Activated T-helper 1 cell treated with Interleukin-2 at 50 U/mL for 16 hours (primary cell): ENCODE measurements at places on chromosomes 16 and 17.

- no peak for DNase-seq
Observed at GRCh38 chr16:67917140-67917851, 14.4 kb downstream of the CTRL start.

- DNase-seq: no peak
Observed at GRCh38 chr16:13708347-13709120, 211.4 kb upstream of the ERCC4 start.

DNA sequence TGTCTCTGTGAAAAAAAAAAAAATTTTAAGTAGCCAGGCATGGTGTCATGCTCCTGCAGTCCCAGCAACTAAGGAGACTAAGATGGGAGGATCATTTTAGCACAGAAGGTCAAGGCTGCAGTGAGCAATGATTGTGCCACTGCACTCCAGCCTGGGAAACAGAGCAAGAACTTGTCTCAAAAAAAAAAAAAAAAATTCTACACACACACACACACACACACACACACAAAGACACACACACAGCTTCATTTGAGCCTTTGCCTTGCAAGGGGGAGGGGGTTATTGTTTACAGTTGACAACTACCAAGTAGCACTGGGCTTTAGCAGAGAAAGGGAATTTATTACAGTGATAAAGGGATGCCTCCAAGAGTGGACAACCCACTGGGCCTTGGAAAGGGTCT is 4.9 kb upstream of the POLR3E start:
- DNase-seq: no peak

- peak; percentile 72 for DNase-seq
Observed at GRCh38 chr16:27179500-27180072, 23.7 kb upstream of the KDM8 start.

DNA sequence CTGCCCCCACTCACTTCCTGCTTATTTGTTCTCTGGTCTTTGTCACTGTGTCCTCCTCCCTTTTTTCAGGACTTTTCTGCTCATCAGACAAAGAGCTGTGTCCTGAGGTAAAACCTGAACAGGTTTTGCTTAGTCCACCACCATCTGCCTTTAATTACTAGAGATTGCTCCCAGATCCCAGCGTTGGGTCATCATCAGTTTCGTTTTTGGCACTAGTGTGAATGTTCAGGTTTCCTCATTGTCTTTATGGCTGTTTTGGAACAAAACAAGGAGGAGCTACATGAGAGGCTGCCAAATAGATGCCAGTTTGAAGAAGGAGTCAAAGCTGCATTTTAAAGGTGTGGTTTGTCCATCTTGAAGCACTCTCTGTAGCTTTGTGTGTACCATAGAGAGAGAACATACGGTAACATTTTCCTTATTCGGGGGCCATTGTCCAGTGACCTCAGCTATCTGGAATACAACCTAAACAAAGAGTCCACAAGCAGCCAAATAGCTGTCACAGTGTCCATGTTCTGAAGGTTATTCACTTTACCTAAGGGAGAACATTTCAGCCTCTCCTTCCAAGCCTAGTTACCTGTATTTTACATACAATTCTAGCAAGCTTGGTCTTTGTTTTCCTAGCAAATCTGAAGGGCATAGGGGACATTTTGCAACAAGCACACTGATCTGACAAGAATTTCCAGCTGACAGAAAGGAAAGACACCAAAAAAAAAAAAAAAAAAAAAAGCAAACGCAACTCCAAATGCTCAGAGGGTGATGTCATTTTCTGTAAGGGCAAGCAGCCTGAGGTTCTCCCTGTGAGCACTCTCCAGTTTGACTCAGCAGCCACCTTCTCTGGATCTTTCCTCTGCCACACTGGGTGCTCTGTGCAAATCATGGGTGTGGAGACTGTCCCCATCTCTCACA is 196.1 kb downstream of the NTN1 start:
- no peak for DNase-seq

DNA sequence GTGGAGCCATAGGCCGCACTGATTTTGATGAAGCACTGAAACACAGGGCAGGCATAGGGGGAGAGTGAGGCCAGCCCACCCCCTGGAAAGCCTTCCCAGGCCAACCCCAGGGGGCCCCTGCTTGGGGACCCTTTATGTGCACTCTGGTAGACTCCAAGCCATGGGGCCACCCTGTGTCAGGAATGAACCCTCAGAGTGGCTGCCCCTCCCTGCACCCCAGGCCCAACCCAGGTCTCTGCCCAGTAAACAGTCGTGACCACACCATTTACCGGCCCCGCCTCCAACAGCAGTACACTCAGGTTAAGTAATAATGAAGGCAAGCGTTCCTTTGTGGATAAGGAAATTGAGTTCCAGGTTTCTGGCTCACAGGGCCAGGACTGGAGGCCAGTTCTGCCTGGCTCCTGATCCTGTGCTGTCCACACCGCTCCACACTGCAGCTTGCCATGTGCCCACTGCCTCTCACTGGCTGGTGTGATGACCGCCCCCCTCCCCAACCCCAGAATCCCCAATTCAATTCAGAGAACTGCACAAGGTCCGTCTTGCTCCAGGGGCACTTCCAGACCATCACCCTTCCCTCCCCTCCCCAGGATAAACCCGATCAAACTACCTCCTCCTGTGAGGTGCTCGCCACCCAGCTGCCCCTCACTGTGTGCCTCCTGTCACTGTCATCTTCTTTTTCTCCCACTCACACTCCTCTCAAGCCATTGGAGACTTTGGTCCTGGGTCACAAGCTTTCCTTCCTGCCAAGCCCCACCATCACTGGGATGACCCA is 13.6 kb downstream of the PIMREG start:
- no peak for DNase-seq

- no peak for DNase-seq
Observed at GRCh38 chr17:76586741-76587487, 1.3 kb upstream of the ST6GALNAC2 start.

GRCh38 chr17:48529683-48530009 is 1.2 kb downstream of the HOXB1 start:
- DNase-seq: no peak

- peak; percentile 52 for DNase-seq
Observed at GRCh38 chr17:75827308-75828075, 16.7 kb downstream of the UNC13D start.

DNA sequence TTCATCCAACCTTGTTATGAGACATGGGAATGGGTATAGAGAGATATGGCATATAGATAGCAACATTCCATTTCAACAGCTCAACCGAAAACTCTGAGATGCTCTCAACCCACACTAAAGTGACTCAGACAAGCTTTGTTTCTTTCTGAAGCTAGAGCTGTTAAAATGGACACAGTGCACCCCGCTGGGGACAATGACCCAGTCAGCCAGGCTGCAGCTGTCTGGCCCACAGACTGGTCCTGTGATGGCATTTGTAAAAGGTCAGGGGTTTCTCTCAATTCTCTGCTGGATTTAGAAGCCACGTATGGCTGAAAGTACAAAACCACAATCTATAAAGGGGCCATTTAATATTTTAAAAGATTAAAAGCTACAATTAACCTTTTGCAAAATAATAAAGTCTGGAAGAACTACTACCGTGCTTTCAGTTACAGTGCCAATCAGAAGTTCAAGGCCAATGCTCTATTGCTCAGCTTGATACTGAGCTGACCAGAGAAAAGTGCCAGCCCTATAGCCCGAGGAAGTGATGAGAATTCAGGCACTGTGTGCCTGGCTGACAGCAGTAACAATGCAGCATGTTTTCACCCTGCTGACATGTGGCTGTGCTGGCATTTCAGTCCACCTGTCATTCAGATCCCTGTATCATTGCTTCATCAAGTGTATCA is 60.2 kb downstream of the TEX2 start:
- DNase-seq: no peak

DNA sequence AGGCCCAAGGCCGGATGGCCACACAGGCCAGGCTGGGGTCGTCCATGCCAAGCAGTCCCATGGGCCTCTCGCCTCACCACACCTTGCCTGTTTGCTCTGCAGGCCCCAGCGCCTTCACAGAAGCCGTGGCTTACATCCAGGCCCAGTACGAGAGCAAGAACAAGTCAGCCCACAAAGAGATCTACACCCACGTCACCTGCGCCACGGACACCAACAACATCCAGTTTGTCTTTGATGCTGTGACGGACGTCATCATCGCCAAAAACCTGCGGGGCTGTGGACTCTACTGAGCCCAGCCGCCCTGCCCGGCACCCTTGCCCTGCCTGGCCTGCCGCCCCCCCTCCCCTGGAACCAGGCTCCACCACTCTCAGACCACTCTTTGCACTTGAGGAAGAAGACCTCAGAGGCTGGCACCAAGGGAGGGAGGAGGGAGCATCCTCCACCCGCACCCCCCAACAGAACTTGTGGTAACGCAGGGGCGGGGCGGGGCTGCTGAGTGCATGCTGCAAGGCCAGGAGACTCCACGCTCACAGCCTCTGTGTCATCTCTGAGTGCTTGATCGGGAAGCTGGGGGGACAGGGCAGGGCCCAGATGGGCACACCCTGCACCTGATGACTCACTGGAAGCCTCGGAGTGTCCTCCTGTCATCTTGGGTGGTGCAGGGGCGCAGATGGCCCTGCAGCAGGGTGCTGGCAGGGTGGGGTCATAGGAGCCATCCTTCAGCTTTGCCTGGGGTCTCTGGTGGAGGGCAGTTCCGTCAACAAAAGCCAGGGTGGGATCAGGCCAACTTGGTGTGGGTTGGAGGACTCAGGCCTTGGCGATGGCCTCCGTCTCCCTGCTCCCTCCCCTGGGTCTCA is 81.5 kb downstream of the AMFR start:
- no peak for DNase-seq

GRCh38 chr16:86073103-86073625 is 174.2 kb downstream of the IRF8 start:
- no peak for DNase-seq

DNA sequence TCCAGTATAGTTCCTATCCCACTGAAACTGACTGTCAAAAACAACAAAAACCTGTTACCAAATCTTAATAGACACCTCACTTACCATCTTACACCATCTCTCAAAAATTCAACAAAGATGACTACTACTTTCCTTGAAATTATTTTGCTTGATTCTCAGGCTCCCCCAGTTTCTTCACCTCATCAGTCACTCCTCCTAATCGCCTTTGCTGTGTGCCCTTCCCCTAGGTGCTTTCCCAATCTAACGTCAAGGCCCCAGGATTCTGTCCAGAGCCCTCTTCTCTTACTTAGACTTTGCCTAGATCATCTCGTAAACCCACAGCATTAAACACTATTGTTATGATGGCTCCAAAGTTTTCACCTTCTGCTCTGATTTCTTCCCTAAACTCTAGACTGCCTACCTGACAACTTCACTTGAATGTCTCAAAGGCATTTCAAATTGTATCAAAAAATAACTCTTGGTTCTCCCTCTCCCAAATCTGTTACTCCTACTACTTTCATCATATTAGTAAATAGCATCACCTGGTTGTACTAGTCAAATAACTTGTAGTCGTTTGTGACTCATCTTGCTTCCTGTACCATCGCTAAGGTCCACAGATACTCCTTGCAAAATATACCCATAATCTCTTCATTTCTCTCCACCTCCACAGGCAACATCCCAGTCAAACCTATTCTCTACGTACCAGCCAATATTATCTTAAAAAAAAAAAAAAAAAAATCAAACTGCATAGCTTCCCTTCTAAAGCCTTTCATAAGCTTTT is 18.0 kb downstream of the C16orf87 start:
- no peak for DNase-seq

DNA sequence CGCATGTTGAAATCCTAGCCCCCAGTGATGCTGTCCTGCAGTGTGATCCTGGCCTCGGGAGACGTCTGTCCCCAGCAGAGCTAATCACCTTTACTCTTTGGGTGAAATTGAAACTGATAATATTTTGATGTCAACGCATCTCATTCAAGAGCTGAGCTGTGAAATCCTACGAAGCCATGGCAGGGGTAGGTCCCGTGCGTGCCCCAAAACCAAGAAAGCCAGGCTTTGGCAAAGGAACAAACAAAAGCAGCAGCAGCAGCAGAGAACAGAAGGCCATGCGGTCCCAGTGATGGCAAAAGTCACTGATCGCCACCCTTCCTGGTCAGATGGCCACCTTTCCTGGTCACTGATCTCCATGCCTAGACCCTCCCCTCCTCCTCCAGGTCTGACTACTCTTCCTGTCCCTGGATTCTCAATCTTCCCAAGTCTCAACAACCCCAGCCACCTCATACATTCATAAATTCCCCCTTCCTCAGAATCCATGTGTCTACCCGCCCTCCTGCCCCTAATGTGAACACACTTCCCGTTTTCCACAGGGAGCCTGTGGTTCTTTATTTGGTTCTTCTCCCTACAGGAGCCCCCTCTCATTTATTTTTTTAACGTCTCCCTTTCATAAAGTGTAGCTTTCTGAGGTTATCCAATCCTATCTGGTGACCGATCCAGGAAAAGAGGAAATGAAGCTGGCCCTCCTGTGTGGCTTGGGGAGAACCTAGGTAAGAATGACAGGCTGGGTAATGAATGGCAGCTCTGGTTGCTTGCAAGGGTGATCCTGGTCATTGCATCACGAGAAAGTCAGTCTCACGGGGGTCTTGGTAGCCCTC is 50.3 kb downstream of the CPPED1 start:
- DNase-seq: no peak

- no peak for DNase-seq
Observed at GRCh38 chr16:54460263-54460860, 173.8 kb upstream of the IRX3 start.

GRCh38 chr16:27315333-27316037 is 1.7 kb downstream of the IL4R start:
- DNase-seq: peak; percentile 34

DNA sequence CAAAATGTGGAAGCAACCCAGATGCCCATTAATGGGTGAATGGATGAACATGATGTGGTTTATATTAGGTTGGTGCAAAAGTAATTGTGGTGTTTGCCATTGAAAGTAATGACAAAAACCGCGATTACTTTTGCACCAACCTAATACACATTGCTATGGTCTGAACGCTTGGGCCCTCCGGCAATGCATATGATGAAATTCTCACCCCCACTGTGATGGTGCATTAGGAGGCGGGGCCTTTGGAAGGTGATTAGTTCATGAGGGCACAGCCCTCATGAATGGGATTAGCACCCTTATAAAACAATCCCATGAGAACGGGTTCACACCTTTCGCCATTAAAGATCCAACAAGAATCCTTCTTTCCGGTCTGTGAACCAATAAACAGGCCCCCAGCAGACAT is 25.3 kb upstream of the PRM1 start:
- no peak for DNase-seq

DNA sequence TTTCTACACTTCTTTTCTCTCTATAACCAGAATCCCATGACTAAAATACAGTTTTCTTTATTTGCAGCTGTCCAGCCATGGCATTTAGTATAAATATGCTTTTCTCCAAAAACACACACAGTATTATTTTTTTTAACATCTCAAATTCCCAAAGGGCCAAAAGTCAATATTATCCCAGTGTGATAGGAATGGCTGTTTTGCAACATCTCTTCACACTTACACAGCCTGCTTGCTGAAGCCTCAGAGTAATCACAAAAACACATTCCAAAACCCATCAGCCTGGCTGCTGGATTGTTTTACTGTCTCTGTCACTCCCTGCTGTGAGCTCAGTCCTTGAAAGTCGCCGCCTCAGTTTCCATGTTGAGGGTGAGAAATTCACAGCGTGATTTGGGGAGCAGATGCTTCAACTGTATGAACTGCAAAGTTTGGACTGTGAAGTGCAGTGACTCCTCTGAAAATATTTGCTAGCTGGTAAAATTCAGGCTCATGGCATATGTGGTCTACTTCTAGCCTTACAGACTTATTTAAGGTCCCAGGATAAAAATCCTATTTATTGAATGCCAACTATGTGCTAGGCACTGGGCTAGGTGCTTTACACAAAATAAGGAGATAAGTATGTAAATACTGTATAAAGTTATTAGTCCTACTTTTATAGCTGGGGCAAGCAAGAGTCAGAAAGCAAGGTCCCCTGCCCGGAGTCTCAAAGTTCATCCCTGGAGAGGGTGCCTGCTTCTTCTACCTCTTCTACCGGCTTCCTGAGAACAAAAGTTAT is 116.5 kb downstream of the SOCS1 start:
- DNase-seq: no peak

GRCh38 chr17:9974448-9975381 is 69.6 kb upstream of the RCVRN start:
- DNase-seq: no peak
